ENCODE measurements at places on chromosomes 2 and 18.
A peak's percentile ranks its signal among the peaks of the same experiment; 100 is the strongest.

DNA sequence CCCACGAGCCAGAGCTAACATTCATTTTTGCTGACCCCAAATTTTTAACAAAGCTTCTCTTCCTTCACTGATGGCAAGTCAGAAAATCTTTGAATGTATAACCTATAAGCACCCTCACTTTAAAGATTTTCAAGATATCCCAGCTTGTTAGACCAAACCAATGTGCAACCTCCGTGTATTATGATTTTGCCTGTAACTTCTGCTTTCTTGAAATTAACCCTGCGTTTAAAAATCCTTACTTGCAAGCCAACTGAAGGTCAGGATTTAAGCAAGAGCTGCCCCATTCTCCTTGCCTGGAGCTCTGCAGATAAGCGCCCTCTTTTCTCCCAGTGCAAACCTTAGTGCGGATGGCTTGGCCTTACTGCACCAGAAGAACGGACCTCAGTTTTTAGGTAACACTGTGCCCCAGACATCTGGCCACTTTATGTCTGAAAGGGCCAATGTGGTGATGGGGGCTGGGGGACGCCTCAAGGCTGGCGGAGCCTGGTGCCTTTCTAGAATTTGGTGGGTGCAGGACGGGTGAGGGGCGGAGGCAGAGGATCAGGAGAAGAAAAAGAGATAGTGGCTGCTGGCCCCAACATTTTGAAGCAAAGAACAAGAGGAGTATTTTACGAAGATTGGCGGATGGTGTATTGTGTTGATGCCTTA lies 805 bp upstream of the TNFRSF11A start:
- DNase-seq = no peak

- DNase-seq = no peak
Observed at GRCh38 chr2:190344276-190344827, 963 bp downstream of the INPP1 start.

GRCh38 chr18:59700535-59700967 lies 3.3 kb upstream of the CCBE1 start:
- no peak for DNase-seq

DNA sequence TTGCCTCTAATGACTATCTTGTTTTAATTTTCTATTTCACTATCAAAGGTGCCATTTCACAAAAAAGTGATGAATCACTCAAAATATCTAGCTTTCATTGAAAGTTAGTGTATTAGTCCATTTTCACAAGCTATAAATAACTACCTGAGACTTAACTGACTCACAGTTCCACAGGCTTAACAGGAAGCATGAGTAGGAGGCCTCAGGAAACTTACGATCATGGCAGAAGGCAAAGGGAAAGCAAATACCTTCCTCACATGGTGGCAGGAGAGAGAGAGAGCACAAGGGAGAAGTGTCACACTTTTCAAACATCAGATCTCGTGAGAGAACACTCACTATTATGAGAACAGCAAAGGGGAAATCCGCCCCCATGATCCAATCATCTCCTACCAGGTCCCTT lies 1220.4 kb upstream of the ZEB2 start:
- peak; percentile 39 for DNase-seq

GRCh38 chr18:70454704-70455322 lies 166.0 kb downstream of the SOCS6 start:
- no peak for DNase-seq

DNA sequence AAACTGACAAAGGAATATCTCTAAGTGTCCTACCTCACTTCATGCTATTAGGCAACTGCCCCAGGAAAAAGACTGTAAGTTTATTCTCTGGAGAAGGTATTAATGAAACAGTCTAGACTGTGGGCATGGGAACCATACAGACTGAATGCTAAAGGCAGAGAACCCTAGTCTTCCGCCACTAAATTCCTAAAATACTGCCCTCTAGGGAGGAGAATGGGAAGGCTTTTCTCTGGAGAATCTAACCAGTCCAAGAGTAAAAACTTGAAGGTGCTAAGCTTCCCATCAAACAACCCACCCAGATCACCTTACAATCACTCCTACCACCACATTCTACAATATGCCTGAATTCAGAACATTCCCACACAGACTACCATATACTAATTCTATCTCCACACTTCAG lies 3.4 kb downstream of the SRBD1 start:
- DNase-seq = no peak

Measured in NCI-H226 (cell line).